Central memory CD4-positive, alpha-beta T cell (primary cell): ENCODE measurements at places on chromosomes 2 and 18.

- DNase-seq: peak; percentile 53
Observed at GRCh38 chr2:95025406-95026319, at the start of gene MAL. Gene MAL, plus strand, starts transcription at chr2:95025708. Its CDS starts 85 bp downstream, at chr2:95025793.

GRCh38 chr2:154698721-154699574 is 453 bp downstream of the KCNJ3 start:
- no peak for DNase-seq

DNA sequence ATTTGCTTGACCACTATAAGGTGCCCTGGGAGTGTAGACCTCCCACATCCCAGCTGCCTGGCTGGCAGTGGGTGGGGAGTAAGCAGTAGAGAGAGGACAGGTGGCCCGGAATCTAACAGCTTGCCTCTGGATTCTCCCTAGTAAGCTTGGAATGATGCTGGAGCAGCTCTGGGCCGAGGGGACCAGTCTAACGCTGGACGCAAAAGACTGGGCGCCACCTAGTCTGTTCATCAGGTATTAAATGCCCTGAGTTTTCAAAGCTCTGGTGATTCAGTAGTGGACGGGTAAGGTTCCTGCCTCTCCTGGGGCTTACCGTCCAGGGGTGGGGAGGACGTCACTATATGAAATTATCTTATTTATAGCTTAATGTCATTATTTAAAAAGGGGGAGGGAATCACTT is 648 bp upstream of the LYPD6B start:
- no peak for DNase-seq

DNA sequence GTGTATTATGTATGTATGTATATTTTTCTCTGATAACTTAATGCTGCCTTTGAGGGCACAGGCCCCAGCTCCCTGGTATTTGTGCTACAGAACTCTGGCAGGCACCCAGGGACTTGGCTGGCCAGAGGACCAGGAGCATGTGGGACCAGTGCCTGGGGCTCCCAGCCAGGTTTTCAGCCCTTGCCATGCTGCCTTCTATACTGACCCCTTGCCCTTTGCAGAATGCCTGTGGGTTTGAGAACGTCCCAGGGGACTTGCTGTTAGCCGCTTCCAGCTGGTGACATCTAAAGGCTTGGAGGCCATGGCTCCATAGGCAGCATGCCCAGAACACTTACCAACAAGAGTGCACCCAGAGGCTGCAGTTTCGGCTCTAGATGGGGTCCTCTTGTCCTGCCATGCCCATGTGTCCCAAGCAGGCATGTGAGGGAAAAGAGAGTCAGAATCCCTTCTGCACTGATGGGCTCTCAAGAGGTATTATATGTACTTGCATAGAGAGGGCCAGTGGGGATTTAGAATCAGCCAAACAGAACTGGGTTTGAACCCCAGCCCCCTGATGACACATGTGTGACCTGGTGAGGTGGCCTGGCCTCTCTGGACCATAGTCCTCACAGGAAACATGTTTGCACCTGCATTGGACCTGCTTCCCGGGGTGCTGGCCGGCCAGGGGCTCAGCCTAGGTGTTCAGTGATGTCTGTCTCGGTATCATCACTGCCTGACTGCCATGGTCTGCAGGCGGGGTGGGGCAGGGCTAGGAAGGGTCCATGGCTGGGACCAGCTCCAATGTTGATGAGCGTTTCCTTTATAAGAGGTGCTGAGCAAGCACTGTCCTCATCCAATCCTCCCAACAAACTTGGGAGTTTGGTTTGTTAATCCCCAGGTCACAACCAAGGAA is 119.2 kb upstream of the FHL2 start:
- no peak for DNase-seq

GRCh38 chr2:107325981-107326786 is 440.2 kb upstream of the ST6GAL2 start:
- no peak for DNase-seq

GRCh38 chr18:59060551-59060950 is 79.1 kb upstream of the SEC11C start:
- DNase-seq: no peak

- DNase-seq: no peak
Observed at GRCh38 chr2:217993138-217993537, 9.7 kb downstream of the TNS1 start.

DNA sequence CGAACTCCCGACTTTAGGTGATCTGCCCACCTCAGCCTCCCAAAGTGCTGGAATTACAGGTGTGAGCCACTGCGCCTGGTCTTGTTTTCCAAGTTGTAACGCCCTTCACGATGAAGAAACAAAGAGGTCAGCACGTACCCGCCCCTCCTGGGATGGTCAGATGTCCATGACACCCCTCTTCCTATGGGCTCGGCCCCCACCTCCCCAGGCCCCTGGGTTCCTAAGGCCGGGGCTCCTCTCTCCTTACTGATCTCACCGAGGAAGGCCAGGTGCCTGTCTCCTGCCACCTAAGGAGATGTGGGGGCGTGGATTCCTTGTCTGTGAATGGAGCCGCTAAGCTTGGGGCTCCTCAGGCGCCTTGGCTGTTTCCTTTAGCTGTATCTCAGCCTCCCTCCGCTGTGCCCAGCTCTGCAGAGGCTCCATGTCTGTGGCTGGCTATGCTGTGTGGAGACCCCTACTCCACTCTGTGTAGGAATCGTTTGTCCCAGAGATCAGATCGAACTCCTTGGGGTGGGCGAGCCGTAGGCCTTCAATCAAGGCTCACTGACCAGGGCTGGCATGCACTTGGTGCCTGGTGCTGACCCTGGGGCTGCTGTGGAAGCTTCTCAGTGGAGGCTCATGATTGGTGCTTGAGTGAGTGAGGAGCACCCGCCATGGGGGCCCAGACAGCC is 8.8 kb downstream of the COLEC11 start:
- DNase-seq: no peak

GRCh38 chr2:76749858-76750257 is 772.3 kb downstream of the LRRTM4 start:
- DNase-seq: no peak

GRCh38 chr2:163736433-163737189 is 803 bp upstream of the FIGN start:
- no peak for DNase-seq

DNA sequence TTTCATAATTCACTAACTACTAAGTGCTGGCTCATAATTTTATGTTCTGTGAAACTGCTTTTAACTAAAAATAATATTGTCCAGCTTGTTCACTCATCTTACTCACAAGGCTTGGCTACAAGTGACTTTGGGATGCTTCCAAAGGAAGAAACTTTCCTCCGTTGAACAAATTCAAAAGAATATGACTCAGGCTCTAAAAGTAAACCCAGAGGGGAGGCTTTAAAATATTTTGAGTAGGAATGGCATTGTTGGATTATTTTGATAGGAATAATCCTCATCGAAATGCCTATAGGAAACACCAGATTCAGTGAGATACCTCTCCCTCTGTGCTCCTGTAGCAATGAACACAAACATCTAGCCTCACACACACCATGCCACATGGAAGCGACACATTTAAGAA is 25.2 kb upstream of the TLK1 start:
- no peak for DNase-seq

DNA sequence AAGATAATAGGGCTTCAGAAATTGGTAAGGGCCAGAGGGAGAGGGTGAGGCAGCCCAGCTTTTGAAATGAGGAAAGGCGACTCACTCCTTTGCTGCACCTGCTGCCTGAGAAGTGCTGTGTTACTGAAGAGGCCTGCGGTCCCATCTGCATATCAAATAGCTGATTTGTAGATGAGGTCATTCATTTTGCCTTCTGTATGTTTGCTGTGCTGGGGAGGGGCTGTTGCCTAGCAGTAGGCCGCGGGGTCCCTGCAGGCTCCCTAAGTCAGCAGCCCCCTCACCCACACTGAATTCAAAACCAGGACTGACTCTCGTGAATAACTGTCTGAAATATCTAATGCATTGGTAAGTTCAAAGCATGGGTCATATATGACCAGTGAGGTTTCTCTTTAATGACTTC is 377.2 kb downstream of the SOX11 start:
- DNase-seq: no peak

DNA sequence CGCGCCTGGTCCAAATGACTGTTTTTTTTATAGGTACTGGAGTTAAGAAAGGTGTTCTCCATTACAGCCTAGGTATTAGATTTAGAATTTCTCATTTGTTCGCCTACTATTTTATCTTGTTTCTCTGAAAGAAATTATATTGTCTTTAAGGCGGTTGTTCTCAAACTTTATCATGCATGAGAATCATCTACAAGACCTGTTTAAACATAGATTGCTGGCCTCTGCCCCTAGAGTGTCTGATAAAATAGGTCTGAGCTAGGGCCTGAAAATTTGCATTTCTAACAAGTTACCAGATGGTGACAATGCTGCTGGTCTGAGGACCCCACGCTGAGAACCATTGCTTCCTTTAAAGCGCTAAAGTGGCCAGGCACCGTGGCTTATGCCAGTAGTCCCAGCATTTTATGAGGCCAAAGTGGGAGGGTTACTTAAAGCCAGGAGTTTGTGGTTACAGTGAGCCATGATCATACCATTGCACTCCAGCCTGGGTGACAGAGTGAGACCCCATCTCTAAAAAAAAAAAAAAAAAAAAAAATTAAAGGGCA is 34.0 kb upstream of the RNF138 start:
- DNase-seq: no peak

- DNase-seq: no peak
Observed at GRCh38 chr2:27587025-27587424, 4.2 kb downstream of the ZNF512 start.

DNA sequence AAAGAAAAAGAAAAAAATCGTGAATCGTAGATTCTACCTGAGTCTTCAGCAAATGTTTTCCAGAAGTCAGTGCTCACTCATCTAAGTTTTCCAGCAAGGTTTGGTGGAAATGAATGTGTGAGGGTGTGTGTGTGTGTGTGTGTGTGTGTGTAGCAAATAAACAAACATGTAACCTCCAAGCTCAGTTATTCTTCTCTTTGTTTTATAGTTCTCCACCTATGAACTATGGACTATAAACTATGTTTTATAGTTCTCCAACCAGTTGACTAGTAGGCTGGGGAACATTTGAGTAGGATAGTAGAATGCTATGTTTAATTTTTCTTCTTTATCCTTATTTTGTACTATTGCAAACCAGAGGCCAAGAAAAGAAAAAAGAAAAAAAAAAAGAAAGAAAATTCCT is 44.6 kb upstream of the SERPINE2 start:
- no peak for DNase-seq

- no peak for DNase-seq
Observed at GRCh38 chr2:44599130-44599529, 237.4 kb downstream of the CAMKMT start.

DNA sequence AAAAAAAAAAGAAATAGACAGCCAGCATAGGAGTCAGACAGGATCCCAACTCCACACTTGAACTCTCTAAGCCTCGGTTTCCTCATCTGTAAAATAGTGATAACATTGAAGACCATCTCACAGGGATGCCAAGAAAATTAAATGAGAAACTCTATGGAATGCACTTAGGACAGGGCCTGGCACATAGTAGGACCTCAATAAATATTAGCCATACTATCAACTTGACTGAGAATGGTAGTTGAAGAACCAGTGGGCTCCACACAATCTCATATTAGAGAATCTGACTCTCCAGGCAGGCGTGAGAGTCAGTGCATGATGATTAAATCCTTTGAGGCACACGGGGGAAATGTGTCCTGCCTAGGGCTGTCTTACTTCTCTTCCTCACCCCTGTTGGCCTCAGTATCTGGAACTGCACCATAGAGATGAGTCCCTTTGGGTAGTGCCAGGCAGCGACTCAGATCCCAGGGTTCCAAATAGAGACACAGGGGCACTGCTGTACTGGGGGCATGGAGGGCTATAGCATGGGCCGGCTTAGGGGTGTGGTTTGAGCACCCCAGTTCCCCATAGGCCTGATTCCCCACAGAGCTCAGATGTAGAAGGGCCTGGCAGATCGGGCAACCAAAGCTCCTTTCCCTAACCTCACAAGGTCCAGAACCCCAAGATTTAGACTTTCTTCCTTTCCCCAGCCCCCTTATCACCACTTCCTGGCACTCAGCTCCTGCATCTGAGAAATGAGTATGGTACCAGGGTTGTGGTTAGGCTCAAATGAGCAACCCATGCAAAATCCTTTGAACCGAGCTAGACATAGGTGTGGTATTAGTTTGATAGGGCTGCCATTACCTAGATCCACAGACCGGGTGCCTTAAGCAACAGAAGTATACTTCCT is 51.3 kb upstream of the CAB39 start:
- peak; percentile 82 for DNase-seq

GRCh38 chr2:37132914-37133313 is 23.9 kb downstream of the EIF2AK2 start:
- no peak for DNase-seq

DNA sequence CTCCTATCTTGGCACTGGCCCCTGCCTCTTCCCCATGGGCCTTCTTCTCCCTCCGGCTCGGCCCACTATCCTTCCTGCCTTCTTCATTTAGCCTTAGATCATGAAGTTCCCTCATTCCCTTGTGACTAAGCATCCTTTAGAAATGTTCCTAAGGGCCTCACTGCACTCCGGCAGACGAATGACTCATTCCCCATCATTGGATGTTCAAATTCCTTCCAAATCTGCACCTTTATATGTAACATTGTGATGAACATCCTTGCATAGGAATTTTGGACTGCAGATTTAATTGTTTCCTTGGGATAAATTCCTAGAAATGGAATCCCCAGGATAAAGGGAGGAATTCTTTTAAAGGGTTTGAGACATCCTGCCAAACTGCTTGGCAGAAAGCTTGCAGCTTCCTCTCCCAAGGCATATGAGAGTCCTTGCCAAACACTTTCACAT is 19.0 kb downstream of the CRACDL start:
- DNase-seq: no peak
